Renal pelvis (tissue), 12 donors: ENCODE measurements at places on chromosomes 13 and 19. TPM values are rescaled to one million over a fixed set of nuclear protein-coding genes. Genes with fewer than 3 reads are reported as not detected.
A peak's percentile ranks its signal among the peaks of the same experiment; 100 is the strongest.

GRCh38 chr13:67726979-67727378, 496.8 kb upstream of the PCDH9 start:
- no peak for DNase-seq

- DNase-seq, result no peak
Measured at GRCh38 chr19:6999933-7000332, 21.3 kb downstream of the MBD3L2B start.

- peak; percentile 33 for DNase-seq
Measured at GRCh38 chr13:99617474-99618255, 116.4 kb downstream of the TM9SF2 start.

The FBXL12 gene
- 38.6 TPM for polyA plus RNA-seq

The KLC3 gene
- 2.1 TPM for polyA plus RNA-seq

The ZNF506 gene
- 34.3 TPM for polyA plus RNA-seq
